ENCODE measurements at places on chromosomes 11 and 22. TPM values are rescaled to one million over a fixed set of nuclear protein-coding genes. Genes with fewer than 3 reads are reported as not detected.

The LYVE1 gene
- not detected for polyA plus RNA-seq

The B4GALNT4 gene
- not detected for polyA plus RNA-seq

The CASP1 gene
- polyA plus RNA-seq: 70.1 TPM

The APOL1 gene
- 6.2 TPM for polyA plus RNA-seq

The ADM2 gene
- 0.44 TPM for polyA plus RNA-seq

The ZMAT5 gene
- polyA plus RNA-seq: 42.7 TPM

The C11orf65 gene
- polyA plus RNA-seq: 0.61 TPM
